Suppressor macrophage treated with lipopolysaccharide for 1 hour (primary cell): ENCODE measurements at places on chromosomes 3 and 15.

DNA sequence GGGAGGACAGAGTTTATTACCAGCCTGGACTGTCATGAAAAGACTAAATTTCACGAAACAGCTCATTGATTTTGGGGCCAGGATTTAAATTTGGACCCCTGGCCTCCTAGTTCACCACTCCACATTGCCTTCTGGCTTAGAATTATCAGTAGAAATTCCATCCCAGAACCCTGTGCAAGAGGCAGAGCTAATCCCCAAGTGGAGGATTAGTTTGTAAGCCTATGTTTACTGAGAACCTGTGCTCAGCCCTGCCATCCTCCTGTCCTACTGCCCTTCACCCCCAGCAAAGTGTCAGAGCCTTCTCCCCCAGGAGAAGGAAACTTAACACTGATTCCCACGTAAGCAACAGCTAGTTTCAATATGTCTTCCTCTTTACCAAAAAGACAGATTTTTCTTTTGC lies 99.4 kb downstream of the SST start:
- no peak for DNase-seq

DNA sequence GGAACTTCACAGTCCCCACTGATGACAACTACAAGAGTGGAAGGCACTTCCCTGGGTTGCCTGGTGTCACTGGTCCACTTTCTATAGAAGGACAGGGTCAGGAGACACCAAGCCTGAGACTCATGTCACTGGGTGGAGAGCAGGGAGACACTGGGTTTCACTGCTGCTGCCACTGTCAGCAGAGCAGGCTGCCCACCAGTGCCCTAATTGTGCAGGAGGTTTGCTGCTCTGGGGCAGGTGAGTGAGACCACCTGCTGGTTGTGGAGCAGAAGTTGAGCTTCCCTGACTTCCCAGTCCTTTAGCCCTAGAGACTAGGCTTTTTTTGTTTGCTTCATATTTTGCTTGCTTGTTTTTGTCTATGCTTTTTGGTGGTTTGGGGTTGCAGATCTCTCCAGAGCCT lies 528.4 kb upstream of the RGMA start:
- DNase-seq: no peak

DNA sequence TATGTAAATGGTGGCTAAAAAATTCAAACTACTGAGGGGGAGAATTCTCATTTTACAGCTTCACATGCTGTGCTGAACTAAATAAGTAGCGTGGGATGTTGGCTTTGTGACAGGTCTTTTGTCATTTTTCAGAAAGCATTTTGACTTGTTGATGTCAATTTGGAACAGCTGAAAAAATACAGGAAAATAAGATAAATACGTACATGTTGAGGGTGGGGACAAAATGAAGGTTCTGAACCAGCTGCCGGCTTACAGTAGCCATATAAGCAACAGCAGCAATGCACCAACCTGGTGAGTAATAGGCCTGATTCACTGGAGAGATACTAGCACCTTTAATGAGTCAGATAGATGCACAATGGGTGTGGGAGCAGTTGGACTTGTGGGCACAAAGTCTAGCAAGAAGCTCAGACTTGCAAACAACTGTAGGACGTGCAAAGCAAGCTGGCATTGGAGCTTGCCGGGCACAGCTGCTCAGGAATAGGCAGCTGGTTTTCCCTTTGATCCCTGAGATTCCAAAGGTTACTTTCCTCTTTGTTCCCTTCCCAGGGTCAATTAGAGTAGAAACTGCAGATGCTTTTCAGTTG lies 12.9 kb downstream of the B3GNT5 start:
- DNase-seq: peak; percentile 43

- peak; percentile 39 for DNase-seq
These were observed 7.6 kb downstream of the CORO2B start for GRCh38 chr15:68586274-68586961.

GRCh38 chr3:33777996-33778395 lies 20.4 kb upstream of the PDCD6IP start:
- no peak for DNase-seq

DNA sequence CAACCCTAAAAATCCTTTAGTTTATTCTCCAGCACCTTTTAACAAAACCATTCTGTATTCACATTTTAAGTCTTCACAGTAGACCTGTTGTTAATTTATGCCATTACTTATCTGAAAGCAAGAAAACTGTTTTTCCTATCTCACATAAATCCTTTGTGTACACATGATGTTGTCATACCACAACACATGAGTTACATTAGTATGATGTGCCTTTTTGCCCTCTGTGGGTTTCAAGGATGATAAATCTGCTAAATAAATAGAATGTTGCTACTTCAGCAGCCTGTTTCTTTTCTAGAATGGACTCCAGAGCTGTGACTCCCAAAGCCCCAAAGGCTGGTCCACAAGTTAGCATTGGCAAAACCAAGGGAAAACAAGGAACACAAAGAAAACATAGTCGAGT lies 151.6 kb downstream of the SERPINI1 start:
- DNase-seq: no peak

DNA sequence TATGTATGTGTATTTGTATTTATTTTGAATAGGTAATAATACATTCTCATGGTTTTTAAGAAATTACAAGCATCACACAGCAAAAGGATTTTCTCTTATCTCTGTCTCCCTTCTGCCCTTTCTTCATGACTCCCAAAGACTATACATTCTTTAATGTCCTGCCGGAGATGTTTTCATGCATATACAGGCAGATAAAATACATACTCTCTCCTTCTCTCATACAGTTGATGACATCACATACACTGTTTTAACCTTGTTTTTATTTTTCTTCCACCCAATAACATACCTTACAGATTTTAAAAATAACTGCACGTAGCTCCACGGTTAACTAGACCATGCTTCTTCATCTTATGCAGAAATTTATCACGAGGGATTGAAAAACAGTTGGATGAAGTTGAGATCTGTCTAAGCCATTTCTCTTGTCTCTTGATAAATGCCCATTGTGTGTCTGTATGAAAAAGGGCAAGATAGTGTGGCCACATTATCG lies 249.8 kb downstream of the EDEM1 start:
- no peak for DNase-seq

GRCh38 chr3:129341331-129342141 lies 62.9 kb downstream of the HMCES start:
- DNase-seq: no peak

- no peak for DNase-seq
These were observed 44.4 kb downstream of the LSM3 start for GRCh38 chr3:14222900-14223594.
